ENCODE measurements at places on chromosomes 2 and 18. TPM values are rescaled to one million over a fixed set of nuclear protein-coding genes. Genes with fewer than 3 reads are reported as not detected.
A peak's percentile ranks its signal among the peaks of the same experiment; 100 is the strongest.

DNA sequence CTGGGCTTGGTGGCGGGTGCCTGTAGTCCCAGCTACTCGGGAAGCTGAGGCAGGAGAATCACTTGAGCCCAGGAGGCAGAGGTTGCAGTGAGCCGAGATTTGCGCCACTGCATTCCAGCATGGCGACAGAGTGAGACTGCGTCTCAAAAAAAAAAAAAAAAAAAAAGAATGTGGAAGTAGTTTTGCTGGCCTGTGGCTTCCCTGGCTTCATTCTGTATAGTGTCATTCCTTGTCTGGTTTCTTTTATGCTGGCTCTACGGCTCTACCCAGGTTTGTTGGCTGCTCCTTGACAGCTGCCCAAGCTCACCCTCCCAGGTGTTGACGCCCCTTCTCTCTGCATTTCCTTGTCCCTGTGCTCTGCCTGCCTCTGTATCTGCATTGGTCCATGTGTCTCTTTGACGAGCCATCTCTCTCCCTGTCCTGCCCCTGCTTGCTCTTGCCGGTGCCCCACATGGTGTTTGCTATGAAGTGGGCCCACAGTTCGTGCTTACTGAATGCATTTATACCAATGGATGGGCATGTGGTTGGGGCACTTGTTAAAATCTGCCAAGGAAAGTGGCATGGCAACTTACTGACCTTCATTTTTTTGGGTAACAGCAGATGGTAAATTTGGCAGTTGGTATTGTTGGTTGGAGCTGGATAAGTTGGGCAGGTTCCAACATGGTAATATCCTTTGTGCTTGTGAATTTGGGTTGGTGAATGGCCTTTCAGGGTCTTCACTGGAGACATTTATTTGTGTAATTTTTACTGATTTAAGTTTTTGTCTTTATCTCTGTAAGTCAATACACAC, 113.9 kb downstream of the MAP4K4 start:
- no peak for DNase-seq

DNA sequence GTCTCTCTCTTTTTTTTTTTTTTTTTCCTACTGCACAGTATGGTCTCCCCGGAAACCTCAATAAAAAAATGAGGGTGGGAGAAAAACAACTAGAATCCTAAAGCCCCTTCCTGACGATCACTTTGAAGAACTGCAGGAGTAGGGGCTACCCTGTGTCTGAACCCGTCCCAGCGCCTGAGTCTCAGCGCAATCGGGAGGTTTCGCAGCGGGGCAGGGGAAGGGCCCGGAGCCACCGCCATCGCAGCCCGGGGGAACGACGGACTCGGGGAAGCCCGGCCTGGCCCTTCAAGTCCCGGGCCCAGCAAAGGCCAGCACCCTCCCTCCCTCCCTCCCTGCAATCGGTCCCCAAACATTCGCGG, 411 bp downstream of the NARS1 start:
- DNase-seq, result no peak

GRCh38 chr2:142285480-142285879, 154.7 kb upstream of the LRP1B start:
- DNase-seq, result no peak

GRCh38 chr2:237128845-237129592, 43.3 kb downstream of the COPS8 start:
- DNase-seq, result no peak

- DNase-seq, result no peak
These were observed 55.5 kb upstream of the ZDBF2 start for GRCh38 chr2:206218796-206219499.

DNA sequence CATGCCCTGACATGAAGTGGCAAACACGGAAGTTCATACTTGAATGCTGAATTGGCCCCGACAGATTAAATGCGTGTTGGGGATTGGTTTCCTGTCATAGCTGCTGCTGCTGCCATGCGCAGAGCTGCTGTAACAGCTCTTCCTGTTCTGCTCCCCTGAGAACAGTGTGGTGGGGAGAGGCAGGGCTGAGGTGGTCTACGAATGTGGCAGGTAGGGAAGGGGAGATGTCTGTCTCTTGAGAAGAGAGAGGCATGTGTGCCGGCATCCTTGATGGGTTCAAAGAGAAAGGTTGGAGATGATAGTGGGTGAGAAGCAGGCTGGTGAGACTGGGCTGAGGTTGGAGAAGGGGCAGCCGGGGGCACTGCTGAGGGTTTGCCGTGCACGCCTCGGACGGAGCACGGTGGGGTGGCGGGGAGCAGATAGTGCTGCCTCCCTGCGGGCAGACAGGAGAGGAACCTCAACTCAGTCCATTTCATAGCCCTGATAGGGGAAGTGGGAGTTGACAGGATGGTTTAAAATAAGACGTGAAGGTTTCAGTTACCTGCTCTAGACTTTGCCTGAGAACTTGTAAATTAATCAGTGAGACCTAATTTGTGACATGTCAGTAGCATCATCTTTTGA, 46.1 kb downstream of the TMEM185B start:
- peak; percentile 50 for DNase-seq

DNA sequence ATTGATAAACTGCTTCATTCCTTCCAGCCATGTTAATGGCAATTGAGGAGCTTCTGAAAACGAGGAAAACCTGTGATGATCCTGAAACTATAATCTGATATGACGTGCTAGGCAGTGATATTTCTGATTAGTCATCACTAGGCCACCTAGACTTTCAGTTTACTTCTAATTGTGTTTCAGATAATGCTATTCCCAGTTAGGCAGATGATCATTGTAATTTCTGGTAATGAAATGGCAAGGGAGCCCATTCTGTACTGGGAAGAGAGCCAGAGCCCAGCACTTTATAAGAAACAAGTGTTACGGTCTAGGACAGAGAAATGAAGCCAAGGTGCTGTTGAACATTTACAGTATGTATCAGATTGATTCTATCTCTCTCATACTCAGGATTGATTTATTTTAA, 106.2 kb downstream of the CPO start:
- DNase-seq, result no peak

DNA sequence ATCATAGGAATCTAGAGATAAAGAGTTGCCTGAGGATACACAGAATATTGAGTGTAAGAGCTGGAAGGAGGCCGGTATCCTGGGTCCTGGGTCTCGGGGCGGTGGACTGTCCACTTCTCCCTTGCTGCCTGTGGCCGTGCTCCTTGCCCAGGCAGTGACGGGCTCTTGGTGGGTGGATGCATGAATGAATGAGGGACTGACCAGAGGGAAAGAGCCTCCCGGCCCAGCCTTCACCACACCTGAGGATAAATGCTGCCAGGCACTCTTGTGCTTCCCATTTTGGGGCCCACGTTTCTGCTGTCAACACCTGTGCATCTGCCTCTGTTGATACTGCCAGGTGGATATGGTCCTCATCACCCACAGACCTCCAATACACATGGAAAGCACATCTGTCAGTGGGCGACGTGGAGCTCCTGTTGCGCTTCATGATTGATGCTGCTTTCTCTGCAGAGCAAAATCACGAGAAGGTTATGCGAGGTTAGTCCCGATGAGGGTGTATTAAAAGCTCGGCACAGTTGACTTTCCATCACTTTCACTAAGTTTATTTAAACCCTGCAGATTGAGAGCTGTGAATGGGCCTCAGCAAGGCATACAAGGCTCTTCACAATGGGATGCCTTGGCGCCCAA, 211.4 kb downstream of the LDLRAD4 start:
- DNase-seq, result no peak

DNA sequence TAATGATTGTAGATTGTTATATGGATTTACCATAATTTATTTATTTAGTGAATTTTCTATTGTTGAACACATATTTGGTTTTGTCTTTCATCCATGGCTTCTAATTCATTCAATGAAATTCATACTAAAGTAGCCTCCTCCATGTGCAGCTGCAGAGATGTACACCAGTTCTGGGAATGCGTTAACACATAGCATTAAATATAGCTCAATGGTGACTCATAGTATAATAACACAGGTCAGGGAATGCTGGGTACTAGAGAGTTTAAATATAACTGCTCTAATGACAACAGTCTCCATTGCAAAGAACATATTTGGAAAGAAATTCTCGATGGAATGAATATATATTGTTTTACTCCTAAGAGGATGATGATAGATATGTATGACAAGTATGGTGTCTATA, 1190.2 kb upstream of the NRXN1 start:
- no peak for DNase-seq

DNA sequence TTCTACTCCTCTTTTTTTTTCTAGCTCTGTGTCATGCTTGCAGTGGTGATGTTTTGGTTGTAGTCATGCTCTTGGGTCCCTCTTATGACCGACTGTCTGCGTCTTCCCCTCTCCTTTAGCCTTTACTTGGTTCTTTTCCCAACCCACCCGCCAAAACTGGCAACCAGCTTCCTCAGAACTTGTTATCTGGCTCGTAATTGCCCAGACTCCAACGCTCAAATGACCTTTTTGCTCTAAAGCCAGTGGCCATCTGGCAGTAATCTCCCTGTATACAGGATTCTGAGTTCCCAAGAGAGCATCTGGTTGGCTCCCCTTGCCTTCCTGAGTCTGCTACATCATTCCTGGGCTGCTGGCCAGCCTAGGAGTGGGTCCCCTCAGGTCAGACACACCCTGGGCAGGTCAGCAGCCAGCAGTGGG, 147.2 kb downstream of the MGAT5 start:
- DNase-seq, result no peak

GRCh38 chr2:212672186-212672585, 133.6 kb upstream of the ERBB4 start:
- no peak for DNase-seq

DNA sequence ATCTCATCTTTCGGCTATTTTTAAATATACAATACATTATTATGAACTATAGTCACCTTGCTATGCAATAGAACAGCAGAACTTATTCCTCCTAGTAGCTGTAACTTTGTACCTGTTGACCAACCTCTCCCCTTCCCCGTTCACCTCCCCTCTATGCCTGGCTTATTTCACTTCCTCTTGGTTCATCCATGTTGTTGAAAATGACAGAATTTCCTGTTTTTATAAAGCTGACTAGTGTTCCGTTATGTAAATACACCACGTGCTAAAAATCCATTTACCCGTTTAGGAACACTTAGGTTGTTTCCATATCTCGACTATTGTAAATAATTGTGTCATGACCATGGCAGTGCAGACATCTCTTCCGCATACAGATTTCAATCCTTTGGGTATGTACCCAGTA, 10.3 kb downstream of the ALPI start:
- DNase-seq, result no peak

- DNase-seq, result no peak
These were observed 171.8 kb upstream of the KLF7 start for GRCh38 chr2:207337234-207338219.

GRCh38 chr2:217614498-217614897, 388.3 kb downstream of the TNS1 start:
- DNase-seq, result no peak

DNA sequence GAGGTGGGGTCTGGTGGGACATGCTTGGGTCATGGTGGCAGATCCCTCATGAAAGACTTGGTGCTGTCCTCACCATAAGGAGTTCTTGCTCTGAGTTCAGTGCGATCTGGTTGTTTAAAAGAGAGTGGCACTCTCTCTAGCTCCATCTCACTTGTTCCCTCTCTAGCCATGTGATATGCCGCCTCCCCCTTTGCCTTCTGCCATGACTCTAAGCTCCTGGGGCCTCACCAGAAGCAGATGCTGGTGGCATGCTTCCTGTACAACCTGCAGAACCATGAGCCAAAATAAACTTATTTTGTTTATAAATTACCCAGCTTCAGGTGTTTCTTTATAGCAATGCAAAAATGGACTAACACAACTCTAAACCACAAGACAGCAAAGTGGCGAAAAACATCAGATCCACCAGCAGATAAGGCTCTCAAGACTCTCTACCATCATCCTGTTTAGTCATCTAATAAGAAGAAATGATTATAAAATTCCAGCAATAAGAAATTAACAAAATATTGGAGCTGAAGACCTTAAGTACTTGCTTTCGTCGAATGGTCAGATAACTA, 75.5 kb downstream of the OLA1 start:
- no peak for DNase-seq

DNA sequence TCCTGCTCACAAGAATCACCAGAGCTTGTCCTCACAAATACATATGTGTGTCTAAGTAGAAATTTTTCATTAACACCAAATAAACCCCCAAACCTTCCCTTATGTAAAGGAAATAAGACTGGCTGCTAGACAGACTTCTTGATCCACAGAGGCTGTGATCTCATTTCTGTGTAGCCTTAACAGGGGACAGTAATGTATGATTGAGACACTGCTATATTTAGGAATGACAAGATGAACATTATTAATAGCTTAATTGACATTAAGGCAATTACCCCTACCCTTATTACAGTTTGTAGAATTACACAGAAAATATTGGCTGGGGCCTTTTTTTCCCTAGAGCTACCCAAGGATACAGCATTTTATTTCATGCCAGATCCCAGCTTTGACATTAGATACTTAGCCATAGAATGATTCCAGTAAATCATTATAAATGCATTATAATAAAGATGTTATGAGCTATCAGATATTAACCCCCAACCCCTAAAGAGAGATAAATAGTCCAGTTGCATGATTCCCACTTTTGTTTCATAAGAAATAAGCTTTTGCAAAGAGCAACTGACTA, 392.1 kb upstream of the HNRNPA3 start:
- no peak for DNase-seq

GRCh38 chr18:49247781-49248180, 212.7 kb downstream of the DYM start:
- no peak for DNase-seq

DNA sequence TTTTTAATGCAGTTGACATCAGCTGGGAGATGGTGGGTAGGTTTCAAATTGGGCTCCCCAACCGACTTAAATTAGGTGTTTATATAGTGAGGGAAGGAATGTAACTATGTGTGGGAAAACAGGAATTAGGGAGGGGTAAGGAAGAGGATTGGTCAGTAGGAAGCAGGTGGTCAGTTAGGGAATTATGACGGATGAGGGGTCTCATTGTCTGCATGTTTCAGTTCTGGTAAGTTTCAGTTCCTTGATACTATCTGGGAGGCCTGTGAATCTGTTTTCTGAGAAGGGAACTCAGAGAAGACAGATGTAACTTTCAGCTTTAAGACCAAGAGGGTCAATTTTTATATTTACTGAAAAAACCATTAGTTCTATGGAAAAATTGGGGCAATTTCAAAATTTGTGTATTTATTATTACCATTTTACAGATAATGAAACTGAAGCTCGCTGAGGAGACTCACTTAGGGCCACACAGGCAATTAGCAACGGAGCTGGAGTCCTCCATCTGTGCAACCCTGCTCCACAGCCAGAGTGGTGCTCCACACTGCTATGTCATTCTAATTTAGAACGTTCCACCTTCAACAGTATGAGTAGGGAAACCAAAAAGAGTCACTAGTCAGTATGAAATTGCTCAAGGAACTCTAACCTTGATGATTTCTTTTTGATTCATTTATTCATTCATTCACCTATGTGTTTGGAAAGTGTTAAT, 36.0 kb upstream of the CCDC195 start:
- no peak for DNase-seq

Gene SLC9A4
- total RNA-seq, result 0.12 TPM

Gene CLK1
- total RNA-seq, result 1,052 TPM

Gene ABCG8
- not detected for total RNA-seq

Gene LDAH
- total RNA-seq, result 11.2 TPM

Gene ADD2
- 0.34 TPM for total RNA-seq

Gene DOK6
- total RNA-seq, result 0.05 TPM

Gene ZAP70
- total RNA-seq, result 406 TPM
